Stimulated activated CD4-positive, alpha-beta T cell treated with anti-CD3 and anti-CD28 coated beads, TNF-alpha, amount 100 ng/mL, for 24 hours (primary cell): ENCODE measurements at places on chromosomes 1 and 21.

DNA sequence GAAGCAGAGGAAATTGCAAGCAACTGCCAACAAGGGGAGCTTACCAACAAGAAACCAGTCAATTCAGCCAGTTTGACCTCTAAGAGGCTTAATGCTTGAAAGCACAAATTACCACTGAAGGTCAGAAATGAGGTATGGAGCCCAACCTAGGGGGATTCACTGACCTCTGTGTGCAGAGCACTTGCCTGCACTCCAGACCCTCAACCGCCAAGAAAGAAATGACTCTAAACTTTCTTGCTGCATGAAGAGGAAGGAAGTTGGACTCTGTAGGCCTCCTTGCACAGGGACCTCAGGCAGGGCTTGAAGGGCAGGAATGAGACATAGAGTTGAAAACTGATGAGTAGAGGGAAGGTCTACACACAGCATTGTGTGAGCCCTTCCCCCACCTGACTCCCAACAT, 10.0 kb downstream of the ARMH1 start:
- no peak for DNase-seq

DNA sequence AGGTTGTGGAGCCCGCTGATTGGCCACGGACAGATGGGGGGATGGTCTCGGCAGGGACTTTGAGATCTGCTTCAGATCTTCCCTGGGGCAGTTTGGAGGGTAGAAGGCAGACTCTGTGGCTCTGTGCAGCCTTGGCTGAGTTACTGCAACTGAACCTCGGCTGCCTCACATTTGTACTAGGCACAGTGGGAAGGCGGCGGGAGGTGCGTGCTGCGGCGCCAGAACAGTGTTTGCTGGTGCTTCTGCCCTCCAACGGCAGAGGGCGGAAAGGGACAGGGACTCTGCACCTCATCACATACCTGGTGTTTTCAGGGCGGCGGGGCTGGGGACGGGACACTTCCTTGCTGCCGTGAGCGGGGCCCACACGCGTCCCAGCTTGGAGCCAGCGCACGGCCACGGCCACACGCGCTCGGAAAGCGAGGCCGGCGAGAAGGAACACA, 26.2 kb downstream of the SLC66A1 start:
- DNase-seq = no peak

DNA sequence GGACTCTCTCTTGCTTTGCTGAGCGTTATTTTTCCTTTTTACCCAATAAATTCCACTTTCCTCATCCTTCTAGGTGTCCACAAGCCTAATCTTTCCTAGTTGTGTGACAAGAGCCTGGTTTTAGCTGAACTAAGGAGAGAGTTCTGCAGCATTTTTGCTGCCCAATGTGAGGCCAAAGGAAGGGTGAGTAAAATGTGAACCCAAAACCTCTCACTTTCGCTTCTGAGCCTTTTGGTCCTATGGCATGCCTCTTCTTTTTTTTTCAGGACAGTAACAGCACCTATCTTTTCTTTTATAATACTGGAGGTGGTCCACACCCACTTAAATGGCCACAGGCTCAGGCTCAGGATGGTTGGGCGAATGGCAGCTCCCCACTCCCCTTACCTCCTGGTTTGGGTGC, 111.1 kb downstream of the COP1 start:
- no peak for DNase-seq

GRCh38 chr1:58722967-58723366, 23.1 kb upstream of the MYSM1 start:
- no peak for DNase-seq

GRCh38 chr1:174912264-174912663, 87.5 kb upstream of the CACYBP start:
- peak; percentile 4 for DNase-seq

DNA sequence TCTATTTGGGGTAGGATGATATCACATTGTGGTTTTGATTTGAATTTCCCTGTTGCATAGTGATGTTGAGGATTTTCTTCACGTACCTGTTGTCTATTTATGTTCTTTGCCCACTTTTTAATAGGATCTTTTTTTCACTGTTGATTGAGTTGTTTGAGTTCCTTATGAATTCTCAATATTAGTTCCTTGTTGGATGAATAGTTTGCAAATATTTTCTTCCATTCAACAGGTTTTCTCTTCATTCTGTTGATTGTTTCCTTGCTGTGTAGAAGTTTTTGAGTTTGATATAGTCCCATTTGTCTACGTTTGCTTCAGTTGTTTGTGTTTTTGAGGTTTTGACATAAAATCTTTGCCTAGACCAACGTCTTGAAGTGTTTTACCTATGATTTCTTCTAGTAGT, 369.5 kb upstream of the CAMK1G start:
- no peak for DNase-seq

DNA sequence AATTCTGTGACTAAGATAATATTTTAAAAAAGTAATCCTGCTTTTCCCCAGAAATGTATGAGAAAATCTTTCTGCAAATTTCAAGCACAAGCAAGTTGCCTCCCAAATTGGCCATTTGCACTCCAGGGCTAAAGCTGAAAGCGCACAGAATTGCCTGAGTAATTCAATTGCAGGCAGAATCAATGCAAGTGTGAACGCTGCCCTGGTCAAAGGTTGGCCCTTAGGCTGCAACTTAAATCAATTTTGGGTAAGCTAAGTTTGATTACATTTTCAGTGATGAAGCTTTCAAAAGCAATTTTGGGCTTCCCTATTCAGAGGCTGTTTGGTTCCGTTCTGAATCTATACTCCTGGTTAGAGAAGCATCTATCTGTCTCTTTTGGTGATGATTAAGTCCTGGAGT, 501.8 kb upstream of the ZRANB2 start:
- no peak for DNase-seq

- DNase-seq = no peak
These were observed 160.8 kb downstream of the VAV3 start for GRCh38 chr1:107804134-107804533.

GRCh38 chr1:195071461-195071860, 1536.8 kb downstream of the KCNT2 start:
- no peak for DNase-seq

GRCh38 chr1:51421964-51422363, 91.6 kb upstream of the TTC39A start:
- DNase-seq = no peak
